ENCODE measurements at places on chromosomes 6 and 20. TPM values are rescaled to one million over a fixed set of nuclear protein-coding genes. Genes with fewer than 3 reads are reported as not detected.

- H3K27me3 ChIP-seq: no peaks in the 10 kb centered on the region
- H3K4me3 ChIP-seq: no peak overlapping the region
- peaks cover 15% of the 10 kb centered on the region for H3K4me1 ChIP-seq
- H3K36me3 ChIP-seq: no peaks in the 10 kb centered on the region
These were observed 94.4 kb downstream of the NCR2 start for GRCh38 chr6:41429506-41430504.

The LST1 gene
- 9.8 TPM for total RNA-seq

DNA sequence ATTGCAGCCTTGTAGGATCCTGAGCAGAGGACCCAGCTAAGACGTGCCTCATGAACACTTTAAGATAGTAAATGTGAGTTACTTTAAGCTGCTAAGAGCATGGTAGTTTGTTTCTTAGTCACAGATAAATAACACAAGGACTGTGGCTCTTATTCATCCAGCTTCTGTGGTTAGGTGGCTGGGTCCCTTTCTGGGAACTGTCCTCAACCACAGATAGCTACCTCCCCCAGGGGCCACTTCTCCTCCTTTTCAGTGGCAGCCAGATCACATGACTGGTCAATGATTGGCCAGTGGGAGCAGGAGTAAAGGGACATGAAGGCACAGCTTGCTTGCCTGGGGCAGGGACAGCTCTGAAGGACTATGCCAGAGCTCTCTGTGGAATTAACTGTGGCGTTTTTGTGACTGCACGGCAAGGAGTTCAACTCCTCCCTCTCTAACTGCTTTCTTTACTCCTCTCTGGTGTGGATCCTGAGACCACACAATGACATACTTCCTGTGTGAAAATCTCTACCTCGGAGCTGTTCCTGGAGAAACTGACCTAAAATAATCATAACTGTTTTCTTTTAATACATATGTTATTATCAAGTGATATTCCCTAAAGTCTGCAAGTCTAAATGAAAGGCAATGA, 76.5 kb downstream of the NRN1 start:
- H3K4me1 ChIP-seq: no peaks in the 10 kb centered on the region
- no peak overlapping the region for H3K27ac ChIP-seq
- H3K4me3 ChIP-seq: no peak overlapping the region
- DNase-seq: no peak
- no peaks in the 10 kb centered on the region for H3K36me3 ChIP-seq
- H3K27me3 ChIP-seq: no peaks in the 10 kb centered on the region

The OLIG3 gene
- total RNA-seq: not detected

The NOTCH4 gene
- 47.9 TPM for total RNA-seq

The NEU1 gene
- 57.3 TPM for total RNA-seq

DNA sequence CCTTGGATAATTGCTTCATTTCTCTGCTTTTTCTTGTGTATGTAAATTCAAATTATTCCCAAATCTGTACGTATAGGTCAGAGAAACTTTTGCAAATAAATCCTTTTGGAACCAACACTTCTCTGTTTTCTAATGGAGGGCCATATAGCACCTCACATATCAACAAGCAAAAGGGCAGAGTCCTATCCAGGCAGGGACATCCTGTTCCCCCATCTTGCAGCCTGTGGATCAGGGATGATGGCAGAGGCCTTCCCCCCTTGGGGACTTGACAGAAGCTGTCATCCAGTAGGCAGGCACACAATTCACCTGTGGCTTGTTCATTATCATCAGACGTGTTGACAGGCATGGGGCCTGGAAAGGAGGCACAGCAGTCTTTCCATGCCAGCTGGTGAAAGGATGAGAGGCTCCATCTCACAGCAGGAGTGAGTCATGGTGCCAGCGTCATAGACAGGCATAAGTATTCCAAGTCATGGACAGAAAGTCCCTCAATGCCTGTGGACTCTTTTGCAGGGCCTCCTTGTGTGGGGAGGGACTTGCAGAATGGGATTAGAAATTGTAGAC, 31.8 kb upstream of the PLEKHG1 start:
- H3K4me1 ChIP-seq: no peaks in the 10 kb centered on the region
- H3K36me3 ChIP-seq: no peaks in the 10 kb centered on the region
- DNase-seq: no peak
- no peak overlapping the region for H3K4me3 ChIP-seq
- H3K27me3 ChIP-seq: no peaks in the 10 kb centered on the region
- H3K27ac ChIP-seq: no peak overlapping the region
